ENCODE measurements at places on chromosomes 11 and 22. TPM values are rescaled to one million over a fixed set of nuclear protein-coding genes. Genes with fewer than 3 reads are reported as not detected.

DNA sequence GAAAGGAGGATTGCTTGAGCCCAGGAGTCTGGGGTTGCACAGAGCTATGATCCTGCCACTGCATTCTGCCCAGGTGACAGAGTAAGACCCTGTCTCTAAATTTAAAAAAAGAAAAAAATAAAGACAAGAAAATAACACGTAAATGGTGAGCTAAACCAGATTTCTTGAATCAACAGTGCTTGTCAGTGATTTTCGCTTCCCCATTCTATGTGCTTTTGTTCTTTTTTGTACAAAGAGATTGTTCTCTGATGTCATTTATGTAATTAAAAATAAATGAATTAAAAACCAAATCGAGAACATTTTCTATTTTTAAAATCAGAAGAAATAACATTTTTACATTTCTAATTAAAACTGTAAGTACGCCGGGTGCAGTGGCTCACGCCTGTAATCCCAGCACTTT is 19.8 kb upstream of the SLC29A2 start:
- DNase-seq, result no peak

DNA sequence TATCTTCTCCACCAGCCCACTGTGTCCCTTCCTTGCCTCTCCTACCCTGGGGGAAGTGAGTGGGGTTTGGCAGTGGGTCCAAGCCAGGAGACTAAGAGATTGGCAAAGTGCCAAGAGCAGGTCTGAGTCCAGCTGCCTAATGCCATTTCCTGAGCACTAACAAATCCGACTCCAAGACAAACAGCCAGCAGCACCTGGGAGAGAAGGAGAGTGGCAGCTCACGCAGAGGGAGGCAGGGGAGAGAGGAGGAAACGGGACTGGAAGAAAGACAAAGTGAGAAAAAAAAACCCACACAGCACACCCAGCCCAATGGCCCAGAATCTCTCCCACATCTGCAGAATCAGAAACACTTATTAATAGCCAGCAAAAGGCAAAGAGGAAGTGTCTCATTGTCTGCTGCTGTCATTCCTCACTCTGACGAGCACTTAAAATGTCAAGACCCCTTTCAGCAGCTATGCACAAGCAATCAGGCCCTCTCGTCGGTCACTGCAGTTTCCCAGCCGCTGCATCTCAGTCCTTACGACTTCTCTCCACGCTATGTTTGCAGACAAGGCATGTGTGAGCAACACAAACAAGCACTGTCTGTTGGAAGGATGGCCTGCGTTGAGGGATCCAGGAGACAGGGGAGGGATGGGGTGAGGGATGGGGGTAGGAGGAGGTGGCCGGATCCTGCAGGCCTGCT is 558.4 kb upstream of the CADM1 start:
- peak; percentile 33 for DNase-seq

The PIK3C2A gene
- total RNA-seq, result 96.1 TPM

The DEFB131B gene
- not detected for total RNA-seq

DNA sequence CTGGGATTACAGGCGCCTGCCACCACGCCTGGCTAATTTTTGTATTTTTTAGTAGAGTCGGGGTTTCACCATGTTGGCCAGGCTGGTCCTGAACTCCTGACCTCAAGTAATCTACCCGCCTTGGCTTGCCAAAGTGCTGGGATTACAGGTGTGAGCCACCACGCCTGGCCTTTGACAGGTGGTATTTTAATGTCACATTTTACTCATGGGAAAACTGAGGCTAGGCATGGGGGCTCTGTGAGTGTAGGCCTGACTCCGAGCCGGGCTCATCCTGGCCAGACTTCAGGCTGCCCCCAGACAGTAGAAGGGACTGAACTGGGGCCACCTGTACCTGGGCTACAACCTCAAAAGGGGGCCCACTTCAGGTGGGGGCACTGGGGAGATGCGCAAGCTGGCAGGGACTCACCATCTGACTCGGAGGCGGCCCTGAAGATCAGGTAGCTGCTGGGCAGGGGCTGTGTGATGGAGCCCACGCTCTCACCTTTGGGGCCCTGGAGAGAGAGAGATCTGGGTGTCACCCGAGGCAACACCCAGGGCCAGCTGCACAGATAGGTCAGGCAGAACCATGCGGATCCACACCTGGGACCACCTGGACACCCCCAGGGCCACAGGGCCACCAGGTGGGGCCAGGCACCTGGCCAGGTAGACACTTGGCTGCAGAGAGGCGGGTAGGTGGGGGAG is 45.8 kb downstream of the OSBPL5 start:
- DNase-seq, result no peak

- DNase-seq, result no peak
Measured at GRCh38 chr11:26285608-26286007, 46.3 kb upstream of the ANO3 start.

DNA sequence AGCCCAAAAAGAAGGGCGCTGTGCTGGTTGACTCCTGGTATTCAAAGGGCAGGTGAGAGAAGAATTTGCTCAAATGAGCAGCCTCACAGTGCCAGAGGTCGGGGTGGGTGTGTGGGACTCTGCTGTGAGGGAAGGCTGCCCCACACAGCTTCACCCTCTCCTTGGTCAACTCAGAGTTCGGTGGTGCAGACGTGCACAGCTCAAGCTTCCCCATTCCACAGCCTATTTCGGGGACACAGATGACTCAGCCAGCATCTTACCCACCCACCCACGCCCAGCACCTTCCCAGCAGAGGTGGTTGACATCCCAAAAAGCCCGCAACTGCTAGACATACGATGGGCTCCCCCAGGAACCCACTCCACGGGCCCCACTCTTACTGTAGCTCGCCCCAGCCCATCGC is 46.5 kb upstream of the CCND1 start:
- no peak for DNase-seq

- no peak for DNase-seq
Measured at GRCh38 chr22:25816522-25817059, 74.6 kb downstream of the MYO18B start.

GRCh38 chr11:111357150-111358037 is 21.7 kb downstream of the POU2AF1 start:
- DNase-seq, result no peak

The MS4A3 gene
- total RNA-seq, result not detected

The TEX54 gene
- not detected for total RNA-seq

GRCh38 chr11:69356703-69357457 is 62.9 kb downstream of the MYEOV start:
- DNase-seq, result no peak

The MGAT3 gene
- total RNA-seq, result 20.0 TPM

DNA sequence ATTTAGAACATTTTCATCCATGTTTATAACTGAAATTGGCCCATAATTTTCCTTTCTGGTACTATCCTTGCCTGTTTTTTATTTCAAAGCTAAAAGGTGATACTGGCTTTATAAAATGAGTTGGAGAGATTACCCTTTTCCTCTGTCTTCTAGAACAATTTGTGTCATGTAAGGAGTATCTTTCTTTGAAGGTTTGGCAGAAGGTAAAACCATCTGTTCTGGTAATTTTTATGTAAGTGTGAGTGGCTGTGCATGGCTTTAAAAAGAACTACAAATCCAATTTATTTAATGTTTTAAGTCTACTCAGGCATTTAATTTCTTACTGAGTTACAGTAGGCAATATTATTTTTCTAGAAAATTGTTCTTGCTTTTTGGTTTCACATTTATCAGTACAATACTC is 7.7 kb upstream of the MRGPRD start:
- no peak for DNase-seq

The CRYBA4 gene
- not detected for total RNA-seq

The OR56A1 gene
- 0.08 TPM for total RNA-seq

The KIAA1671 gene
- total RNA-seq, result 26.5 TPM

GRCh38 chr11:126284829-126285228 is 1.9 kb downstream of the TIRAP start:
- peak; percentile 69 for DNase-seq

The VWA5A gene
- 19.1 TPM for total RNA-seq

All from hepatocyte (in vitro differentiated cells).